ENCODE measurements at places on chromosomes 6 and 20.

- DNase-seq, result no peak
Measured at GRCh38 chr6:21158149-21158548, 435.4 kb upstream of the SOX4 start.

DNA sequence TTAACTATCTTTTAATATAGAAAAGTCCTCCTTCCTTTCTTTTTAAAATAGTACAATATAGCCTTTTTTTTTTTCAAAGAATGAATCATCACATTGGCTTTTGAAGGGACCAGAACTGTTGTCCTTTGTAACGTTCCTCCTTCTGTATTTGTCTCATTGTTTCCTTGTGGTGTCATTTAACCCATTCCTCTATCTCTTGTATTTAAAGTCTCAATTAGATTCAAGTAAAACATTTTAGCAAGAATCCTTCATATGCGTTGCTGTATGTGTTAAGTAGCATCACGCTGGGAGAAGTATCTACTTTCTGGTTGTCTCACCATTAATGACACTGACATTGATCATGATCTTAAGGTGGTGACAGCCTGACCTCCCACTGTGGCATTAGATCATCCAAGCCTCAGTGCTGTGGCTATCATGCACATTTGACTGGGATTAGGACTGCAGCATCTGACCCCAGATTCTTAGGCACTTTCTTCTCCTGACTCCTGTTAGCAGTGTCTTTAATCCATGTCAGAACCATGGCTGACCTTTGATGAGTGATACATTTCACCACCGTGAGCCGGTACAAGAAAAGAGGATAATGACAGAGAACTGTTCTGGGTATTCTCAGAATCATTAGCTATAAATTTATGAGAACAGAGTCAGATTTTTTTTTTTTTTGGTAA is 67.5 kb upstream of the TFB1M start:
- DNase-seq, result no peak

- no peak for DNase-seq
Measured at GRCh38 chr20:38536310-38536709, 44.7 kb upstream of the ADIG start.

DNA sequence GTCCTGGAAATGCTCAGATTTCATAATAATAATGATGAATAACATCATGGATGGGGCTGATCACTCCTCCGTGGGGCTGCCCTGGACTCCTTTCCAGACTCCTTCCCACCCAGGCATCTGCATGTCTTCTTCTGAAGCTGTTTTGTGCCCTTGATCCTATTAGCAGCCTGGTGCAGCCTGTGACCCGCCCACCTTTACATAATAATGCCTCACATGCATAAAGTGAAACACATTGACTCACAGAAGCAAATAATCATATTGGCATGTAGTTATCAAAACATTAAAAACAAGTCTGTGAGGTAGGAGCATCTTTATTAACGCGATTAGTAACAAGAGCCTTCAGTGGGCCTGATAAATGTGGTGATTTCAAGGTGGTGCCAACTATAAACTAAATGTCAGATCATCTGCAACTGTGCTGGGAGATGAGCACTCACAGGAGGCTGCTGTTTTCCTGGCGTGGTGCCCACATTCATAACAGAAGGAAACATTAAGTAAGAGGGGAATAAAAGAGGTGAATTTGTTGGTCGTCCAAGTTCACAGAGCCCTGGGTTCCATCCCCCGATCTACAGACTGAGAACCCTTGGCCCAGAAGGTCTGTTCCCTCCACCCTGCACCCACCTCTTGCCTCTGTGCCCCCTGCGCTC is 344.7 kb downstream of the CDH4 start:
- DNase-seq, result no peak

DNA sequence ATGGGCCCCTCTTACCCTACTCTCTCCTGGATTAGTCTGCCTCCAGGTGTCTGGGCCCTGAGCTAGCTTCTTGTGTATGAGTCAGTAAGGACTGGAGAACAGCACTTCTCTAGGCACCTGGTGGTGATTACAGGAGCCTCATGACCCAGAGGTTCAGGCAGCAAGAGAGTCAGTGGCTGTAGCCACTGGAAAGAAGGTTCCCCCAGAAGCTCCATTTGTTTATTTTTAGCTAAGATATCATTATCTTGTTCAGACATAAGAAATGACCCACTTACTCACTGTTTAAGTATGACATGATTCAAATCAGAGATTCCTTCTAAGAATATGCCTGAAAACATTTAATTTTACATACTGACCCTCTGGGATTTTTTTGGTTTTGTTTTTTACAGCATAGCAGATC is 23.6 kb upstream of the SLC4A11 start:
- DNase-seq, result no peak
